ENCODE measurements at places on chromosomes 7 and 10.

- peak; percentile 15 for DNase-seq
Observed at GRCh38 chr10:110739811-110740271, 95.7 kb downstream of the RBM20 start.

- no peak for DNase-seq
Observed at GRCh38 chr7:44977304-44977958, 1.4 kb downstream of the MYO1G start.

DNA sequence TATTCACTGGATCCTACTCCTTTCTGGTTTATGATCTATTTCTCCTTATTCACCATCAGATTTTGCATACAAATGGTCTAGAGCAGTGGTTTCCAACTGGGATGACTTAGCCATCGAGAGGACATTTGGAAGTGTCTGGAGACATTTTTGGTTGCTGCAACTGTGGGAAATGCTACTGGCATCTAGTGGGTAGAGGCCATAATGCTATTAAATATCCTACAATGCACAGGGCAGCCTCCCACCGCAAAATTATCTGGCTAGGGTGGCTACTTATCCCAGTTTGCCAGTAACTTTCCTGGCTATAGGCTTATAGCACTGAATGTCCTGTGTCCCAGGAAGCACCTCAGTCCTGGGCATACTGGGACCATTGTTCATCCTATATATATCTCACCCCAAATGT is 21.5 kb upstream of the DDX50 start:
- no peak for DNase-seq

DNA sequence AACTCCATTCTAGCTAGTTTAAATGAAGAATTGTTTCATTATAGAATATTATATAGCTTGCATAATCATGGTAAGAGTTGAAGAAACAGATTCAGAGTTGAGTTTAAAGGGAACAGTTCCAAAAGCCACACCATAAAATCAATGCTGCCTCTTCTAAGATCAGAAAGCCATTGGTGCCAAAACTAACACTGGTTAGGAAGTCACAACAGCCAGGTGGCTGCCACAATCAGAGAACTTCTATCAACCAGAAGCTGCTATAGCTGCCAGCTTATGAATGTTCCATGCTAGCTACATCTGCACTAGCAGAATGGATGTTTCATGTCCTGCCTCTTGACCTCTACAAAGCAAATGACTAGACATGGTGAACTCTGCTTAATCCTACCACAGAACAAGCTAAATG is 583.1 kb upstream of the LRRN3 start:
- DNase-seq, result no peak

DNA sequence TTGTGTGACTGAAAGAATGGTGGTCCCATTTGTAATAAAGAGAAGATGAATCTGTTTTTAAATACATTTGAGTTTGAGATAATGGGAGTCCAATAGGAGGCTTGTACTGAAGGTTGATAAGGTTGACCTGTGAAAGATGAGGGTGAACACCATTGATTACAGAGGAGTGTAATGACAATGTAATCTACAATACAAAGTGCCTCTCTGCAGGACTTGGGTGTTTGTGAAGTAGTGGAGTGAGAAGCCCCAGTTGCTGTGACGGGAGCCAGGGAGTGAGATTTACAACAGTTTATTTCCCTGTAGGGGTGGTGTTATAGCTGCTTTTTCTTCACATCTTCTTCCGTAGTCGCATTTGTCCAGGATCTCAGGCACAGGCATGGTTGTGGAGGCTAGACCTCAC is 189.9 kb downstream of the EXOC4 start:
- DNase-seq, result no peak

DNA sequence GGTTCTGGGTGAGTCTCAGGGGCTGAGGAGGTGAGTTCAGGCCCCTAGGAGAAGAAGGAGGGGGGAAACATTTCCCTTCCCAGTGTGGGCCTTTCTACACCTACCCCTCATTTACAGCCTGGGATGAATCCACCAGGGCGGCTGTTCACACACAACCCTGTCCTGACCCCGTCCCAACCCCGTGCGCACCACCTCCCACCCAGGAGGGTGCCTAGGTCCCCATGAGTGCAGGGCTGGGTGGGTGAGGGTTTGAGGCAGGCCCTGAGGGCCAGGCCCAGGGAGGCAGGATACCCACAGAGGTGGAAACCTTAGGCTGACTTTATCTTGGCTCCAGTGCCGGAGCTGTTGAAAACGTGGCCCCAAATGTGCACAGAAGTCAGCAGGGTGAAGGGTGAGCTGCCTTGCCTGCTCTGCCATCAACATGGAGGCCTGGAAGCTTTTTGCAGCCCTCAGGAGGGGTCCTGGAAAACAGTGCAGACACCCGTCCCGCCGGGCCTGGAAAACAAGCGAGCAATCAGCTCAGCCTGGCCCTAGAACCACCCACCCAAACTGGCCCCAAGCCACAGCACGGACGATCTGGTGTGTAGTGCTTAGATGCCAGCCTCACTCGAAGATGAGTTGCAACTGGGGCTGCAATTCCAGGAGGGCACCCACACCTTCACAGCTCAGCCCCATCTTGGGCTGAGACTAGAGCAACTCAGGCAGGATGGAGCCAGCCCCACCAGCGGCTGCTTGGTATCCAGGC is 9.3 kb upstream of the RET start:
- no peak for DNase-seq

GRCh38 chr10:120229641-120230040 is 227.4 kb upstream of the PLPP4 start:
- no peak for DNase-seq

DNA sequence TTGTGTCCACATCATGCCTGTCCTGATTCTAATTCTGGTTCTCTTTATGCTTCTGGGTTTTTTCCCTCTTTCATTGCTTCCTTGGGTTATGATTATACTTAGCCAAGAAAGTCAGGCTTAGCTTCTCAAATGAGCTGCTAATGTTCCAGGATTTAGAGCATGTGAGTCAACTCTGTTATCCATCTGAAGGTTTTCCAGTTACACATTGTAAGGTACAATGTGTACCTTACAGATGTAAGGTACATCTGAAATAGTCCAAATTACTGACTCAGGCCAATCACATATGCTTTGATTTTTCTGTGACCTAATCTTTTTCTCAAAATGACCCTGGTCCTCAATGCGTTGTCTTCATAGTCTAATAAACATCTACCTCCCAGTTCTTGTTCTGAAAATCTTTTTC is 13.3 kb upstream of the MIOS start:
- DNase-seq, result no peak

GRCh38 chr10:44439239-44439957 is 54.5 kb upstream of the CXCL12 start:
- DNase-seq, result no peak

- no peak for DNase-seq
Observed at GRCh38 chr10:56123247-56123646, 237.8 kb downstream of the ZWINT start.

DNA sequence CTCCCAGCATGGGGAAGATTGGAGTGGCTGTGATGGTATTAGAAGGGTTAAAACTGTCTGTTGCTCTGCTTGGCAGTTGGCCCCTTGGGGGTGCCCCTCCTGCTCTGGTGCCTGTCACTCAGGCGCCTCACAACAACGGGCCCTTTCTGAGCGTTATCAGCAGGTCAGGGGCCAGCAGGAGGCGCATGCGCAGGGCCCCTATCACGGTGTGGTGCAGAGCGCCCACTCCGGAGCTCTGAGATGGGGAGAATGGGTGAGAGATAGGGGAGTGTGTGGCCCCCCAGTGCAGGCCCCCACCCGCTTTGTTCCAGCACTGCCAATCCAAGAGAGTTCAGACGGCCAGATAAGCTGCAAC is 24.8 kb downstream of the GBX1 start:
- no peak for DNase-seq

DNA sequence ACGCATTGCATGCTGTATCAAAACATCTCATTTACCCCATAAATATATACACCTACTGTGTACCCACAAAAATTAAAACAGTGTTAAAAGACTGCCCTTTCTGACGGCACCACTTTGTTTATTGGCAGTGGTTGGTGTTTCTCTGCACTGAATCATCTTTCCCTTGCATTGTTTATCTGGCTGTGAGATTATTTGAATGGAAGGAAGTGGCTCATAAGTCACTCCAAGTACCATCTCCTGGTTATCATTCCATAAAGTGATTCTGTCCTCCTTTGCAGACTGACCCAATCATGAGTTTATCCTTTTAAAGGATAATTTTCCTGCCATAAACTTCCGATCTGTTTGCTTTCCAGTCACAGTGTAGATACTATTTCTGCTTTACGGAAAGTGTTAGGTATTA is 183.8 kb downstream of the CAMK1D start:
- no peak for DNase-seq

- DNase-seq, result no peak
Observed at GRCh38 chr7:1103009-1103788, 15.3 kb downstream of the GPER1 start.

DNA sequence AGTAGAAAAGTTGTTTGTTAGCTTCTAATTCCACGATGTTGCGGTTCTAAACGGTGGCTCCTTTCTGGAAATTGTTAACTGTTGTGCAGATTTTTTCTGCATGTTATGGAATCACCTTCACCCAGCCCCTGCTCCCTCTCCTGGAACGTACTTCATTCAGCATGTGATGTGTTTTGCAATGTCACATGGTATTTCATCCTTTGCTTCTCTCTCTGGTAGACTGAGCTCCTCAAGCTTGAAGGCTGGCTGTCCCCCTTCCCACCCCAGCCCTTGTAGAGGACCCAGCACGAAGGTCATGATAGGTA is 4.4 kb downstream of the PPP2R2D start:
- no peak for DNase-seq

DNA sequence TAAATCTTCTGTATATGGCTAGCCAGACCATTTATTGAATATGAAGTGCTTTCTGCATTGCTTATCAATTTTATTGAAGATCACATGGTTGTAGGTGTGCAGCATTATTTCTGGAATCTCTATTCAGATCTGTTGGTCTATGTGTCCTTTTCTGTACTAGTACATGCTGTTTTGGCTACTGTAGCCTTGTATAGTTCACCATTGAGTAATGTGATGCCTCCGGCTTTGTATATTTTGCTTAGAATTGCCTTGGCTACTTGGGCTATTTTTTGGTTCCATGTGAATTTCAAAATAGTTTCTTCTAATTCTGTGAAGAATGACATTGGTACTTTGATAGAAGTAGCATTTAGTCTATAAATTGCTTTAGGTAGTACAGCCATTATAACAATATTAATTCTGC is 1187.2 kb downstream of the XPNPEP1 start:
- no peak for DNase-seq

DNA sequence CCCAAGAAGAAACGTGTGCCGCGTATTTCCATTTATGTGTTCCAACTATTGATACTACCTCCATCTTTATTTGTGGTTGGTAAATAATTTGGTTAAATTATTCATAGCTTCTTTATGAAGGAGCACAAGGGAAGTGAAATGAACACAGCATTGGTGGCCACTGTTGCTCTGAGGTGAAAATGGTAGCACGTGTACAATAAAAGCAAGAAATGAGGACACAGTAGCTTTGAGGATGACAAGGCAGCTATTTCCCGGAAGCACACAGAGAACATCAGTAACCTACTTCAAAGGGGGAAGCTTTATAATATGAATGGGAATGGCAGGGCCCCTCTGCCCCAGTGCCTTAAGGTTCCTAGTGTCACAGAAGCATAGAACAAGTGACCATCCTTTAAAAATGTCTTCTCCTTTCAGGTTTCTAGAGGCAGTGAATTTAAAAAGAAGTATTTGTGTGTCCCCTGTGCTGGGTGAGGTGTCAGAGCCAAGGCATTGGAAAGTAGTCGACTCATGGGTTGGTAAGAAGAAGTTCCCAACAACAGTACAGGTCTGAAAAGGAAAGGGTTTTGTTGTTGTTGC is 78.8 kb downstream of the SGMS1 start:
- DNase-seq, result no peak

DNA sequence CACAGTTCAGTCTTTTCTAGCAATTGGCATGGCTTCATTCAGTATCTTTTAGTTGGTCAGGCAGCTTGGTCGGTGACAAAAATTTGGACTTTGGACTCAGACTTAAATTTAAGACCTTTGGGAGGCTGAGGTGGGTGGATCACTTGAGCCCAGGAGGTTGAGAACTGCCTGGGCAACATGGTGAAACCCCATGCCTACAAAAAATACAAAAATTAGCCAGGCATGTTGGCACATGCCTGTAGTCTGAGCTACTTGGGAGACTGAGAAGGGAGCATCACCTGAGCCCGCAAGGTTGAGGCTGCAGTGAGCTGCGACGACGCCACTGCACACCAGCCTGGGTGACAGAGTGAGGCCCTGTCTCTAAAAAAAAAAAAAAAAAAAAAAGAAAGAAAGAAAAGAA is 19.5 kb upstream of the ITPRID1 start:
- no peak for DNase-seq

DNA sequence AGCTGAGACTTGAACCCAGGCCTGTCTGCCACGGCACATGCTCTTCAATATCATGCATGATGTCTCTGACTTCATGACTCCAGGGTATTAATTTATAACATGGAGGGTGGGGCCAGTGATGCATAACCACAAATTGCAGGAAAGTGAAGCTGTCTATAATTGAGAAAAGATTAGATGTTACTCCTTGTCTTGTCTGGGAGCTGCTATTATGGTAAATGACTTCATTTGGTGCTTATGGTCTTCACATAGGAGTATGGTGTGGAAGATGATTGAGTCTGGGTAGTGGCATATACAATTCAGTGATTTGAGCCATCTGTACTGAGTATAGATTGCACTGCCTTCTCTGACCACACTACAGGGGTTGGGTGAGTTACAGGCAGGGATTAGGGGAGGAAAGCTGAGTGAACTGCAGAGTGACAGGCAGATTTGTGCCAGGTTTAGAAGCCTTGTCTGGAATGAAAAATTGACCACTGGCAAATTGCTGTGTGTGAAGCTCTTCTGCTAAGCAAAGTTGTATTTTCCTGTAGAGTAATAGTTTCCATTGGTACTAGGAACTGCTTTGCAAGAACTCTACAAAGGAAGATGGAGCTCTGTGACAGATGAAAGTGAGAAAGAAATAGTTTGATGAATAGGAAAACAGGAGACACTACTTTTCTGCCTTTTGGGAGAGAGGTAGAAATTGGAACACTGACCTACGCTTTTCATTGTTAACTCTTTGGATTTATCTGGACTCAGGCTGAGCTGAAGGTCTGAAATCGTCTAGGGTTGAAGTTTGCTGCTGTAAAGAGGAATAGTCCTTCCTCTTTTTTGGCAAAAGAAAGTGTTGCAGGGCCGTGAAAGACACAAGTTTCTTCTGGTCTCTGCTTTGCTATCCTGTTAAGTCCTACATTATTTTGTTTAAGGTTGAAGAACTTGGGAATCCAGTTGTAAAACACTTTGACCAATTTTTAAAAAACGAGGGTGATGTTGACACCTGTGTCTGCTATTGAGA is 2.7 kb downstream of the SND1 start:
- DNase-seq, result no peak
